ENCODE measurements at places on chromosomes 3 and 15.

DNA sequence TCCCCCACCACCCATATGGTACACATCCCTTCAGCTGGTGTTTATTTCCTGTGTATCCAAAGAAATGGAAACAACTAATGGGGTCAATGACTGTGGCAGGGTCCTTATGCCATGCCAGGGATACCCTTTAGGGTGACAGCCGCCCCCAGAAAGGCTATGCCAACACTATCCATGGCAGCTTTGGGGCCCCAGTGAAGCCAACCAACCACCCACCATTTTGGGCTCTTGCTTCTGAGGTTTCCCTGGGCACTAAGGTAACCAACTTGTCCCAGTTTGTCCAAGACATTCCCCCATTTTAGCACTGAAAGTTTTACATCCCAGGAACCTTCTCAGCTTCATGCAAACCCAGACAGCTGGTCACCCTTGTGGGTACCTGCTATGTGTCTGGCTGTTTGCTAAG is 233.1 kb downstream of the VPS13C start:
- DNase-seq: no peak

GRCh38 chr3:23921052-23921511 is 4.2 kb downstream of the RPL15 start:
- DNase-seq: no peak

DNA sequence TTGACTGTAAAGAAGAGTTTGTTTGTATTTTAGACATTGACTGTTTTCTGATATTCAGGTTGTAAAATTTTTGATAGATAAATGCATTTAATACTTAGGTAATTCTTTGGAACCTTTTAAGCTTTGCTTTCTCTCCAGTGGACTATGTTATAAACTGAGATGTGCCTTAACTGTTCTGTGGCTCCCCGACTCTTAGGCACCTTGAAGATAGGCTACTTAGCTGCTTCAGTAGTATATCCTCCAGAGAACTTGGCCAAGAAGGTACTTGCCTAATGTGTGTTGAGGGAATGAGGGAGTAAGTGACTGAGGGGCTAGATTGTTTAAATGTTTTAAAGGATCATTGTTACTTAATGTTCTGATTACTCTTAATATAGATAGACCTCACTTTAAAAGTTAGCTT is 141.3 kb upstream of the LRRFIP2 start:
- no peak for DNase-seq

GRCh38 chr3:38120693-38121450 is 16.1 kb downstream of the ACAA1 start:
- DNase-seq: no peak

DNA sequence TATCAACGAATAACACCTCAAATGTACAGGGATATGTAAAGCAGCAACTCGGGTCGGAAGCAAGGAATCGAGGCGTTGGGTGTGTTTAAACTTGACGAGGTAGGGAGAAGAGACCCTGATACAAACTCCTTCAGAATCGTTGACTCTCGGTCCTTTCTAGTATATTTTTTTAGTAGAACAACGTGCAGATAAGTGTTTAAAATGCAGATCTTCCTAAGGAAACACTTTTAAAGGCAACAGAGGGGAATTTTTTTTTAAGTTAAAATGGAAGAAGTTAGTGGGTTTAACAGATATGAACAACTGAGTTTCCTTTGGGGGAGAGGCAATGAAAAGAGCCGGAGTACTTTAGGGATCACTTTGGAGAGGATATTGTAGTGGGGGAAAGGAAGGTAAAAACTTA is 1.1 kb upstream of the KPNA4 start:
- DNase-seq: no peak

DNA sequence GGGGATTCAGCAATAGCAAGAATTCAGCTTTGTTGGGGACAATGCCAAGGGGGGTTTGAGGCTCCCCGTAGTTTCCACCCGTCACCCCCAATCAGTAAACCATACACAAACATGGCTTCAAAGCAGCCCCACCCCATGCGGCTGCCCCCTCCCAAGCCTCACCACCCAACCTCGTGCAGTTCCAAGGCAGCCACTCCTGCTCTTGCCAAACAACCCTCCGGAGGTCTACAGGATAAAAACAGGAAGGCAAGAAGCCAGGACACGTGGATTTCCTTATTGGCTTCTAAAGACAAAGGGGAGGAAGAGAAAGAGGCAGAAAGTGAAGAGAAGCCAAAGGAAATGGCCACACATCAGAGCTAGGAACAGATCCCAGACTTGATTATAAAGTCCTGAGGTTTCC is 121.1 kb downstream of the SHQ1 start:
- no peak for DNase-seq

- no peak for DNase-seq
These were observed 45.3 kb downstream of the FEM1B start for GRCh38 chr15:68322796-68323195.

Data from lung (tissue), 17 donors.